A549 treated with AZD2906 at 1 μM for 4 hours (cell line): ENCODE measurements at places on chromosomes 5 and 9. TPM values are rescaled to one million over a fixed set of nuclear protein-coding genes. Genes with fewer than 3 reads are reported as not detected.

PTGR1 gene
- total RNA-seq, result 287 to 342 TPM (median 309 TPM) in 5 replicates

FOXD4L6 gene
- 0.06 to 0.09 TPM in 2 of 5 replicates, not detected in the others for total RNA-seq

HMMR gene
- 19.7 to 28.1 TPM (median 22.9 TPM) in 5 replicates for total RNA-seq

SLC28A3 gene
- 0.01 to 0.02 TPM in 2 of 5 replicates, not detected in the others for total RNA-seq

IL9 gene
- not detected in 5 replicates for total RNA-seq

PCDHGB2 gene
- 0.05 to 0.08 TPM (median 0.07 TPM) in 5 replicates for total RNA-seq

ZNF658 gene
- 1.6 to 2.1 TPM (median 1.7 TPM) in 5 replicates for total RNA-seq
